Globus pallidus (tissue), 1 donor: ENCODE measurements at places on chromosomes 7 and 10.

DNA sequence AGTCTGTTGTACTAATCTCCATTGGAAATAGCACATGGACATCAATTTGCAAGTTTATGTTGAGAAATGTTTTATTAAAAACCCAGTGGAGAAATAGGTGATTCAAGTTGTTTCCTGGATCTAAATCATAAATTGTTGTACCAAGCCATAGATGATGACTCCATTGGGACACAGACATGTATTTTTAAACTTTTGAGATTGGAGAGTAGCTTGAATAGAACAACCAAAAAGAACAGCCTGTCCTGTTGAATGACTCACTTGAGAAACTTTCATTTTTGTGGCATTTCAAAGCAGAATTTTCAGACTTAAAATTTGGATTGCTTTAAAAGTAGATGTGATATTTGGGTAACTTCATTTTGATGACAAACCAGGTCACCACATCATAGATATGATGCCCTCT, 197.5 kb downstream of the GPAM start:
- DNase-seq = no peak

DNA sequence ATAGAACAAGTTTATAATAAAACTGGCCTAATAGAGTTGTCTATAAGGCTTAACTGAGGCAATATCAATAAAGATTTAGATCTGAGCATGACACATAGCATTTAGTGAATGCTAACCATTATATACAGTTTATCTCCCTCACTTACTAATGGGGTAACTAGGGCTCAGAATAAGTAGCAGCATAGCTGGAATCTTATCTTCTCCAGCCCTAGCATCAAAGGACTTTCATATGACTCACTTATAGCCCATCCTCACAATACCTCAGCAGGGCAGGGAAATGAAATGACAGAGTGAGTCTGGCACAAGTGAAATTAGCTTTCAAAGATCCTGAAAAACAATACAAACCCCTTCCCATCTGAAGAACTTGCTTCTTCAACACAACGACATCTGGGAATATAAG, 362.9 kb downstream of the KIF20B start:
- DNase-seq = no peak

GRCh38 chr7:109215341-109215740, 645.7 kb downstream of the DNAJB9 start:
- DNase-seq = no peak

- DNase-seq = no peak
Observed at GRCh38 chr7:23476286-23477156, 6.2 kb upstream of the IGF2BP3 start.

- DNase-seq = peak; percentile 82
Observed at GRCh38 chr10:126525326-126525725, 137.0 kb upstream of the ADAM12 start.

DNA sequence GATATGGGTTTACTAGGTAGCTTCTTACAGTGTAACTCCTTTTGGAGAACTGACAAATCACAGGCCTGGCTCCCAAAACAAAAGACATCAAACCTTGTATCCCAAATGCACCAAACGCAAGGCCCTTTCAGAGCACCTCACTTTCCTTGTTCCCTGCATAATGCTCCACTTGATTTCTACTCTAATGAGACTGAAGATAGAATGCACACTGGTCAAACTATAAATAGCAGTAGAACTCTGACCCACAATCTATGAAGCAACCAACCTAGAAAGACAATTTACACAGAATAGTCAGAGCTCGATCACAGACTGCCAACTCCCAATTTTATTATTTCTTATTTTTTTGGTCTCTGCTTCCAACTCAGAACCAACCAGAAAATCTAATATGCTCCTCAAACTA, 214.4 kb downstream of the CACNA2D1 start:
- no peak for DNase-seq

- no peak for DNase-seq
Observed at GRCh38 chr7:154672659-154673415, 330.1 kb downstream of the PAXIP1 start.

DNA sequence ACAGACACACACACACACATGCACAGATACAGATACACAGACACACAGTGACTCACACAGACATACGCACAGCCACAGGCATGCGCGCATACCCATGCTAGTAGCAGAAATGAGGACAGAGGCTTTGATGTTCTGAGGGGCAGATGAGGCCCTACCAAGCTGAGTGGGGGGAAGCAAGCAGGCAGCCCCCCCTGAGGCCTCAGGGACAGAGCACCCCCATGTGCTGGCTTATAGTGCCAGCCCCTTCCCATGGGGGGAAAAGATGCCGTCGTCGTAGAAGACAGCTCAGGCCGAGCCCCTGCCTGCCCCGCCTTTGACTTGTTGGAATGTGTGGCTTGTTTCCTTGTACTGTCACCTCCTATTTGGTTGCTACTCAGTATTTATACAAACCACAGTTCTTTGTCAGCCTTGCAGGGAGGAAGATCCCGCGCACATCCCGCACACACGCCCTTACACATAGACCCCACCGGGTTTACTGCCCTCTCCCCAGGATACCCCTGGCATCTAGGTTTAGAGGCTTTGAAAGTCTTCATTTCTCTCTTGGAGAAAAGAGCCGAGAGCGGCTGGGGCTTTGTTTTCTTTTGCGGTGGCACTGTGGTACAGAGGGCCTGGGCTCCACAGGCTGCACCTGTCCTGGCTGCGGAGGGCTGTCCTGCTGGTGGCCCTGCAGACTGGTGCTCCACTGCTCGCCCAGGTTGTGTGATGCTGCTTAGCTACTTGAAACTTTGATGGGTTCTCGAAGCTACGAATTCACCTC, 112.5 kb downstream of the DOCK1 start:
- DNase-seq = no peak

- DNase-seq = no peak
Observed at GRCh38 chr10:116430288-116430687, 2.6 kb downstream of the PNLIPRP3 start.

- no peak for DNase-seq
Observed at GRCh38 chr7:123028339-123028738, 32.8 kb upstream of the TAS2R16 start.

GRCh38 chr7:116802144-116802745, 60.1 kb upstream of the CAPZA2 start:
- no peak for DNase-seq

DNA sequence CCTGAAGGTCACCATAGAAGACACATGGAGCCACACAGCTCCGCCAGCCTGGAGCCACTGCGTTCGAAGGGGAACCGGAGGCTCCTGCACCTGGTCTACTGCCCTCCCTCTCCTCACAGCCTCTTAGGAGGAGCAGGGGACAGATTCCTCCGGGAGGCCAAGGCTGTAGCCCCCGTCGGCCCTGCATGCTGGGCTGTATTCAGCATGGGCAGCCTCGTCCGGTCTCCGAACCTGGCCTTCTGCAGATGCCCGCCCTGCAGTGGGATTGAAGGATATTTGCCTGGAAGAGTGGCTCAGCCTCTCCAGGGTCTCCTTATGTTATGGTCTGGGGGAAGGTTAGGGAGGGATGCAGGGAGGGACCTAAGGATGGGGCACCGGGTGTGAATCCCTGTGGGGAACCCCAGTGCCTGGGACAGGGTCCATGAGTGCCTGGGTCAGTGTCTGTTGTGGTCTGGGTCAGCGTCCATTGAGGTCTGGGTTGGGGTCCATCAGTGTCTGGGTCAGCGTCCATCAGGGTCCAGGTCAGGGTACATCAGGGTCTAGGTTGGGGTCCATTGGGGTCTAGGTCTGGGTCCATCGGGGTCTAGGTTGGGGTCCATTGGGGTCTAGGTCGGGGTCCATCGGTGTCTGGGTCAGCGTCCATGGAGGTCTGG, 13.0 kb upstream of the SCART1 start:
- DNase-seq = no peak

GRCh38 chr7:101122933-101123702, 3.8 kb upstream of the SERPINE1 start:
- DNase-seq = no peak

DNA sequence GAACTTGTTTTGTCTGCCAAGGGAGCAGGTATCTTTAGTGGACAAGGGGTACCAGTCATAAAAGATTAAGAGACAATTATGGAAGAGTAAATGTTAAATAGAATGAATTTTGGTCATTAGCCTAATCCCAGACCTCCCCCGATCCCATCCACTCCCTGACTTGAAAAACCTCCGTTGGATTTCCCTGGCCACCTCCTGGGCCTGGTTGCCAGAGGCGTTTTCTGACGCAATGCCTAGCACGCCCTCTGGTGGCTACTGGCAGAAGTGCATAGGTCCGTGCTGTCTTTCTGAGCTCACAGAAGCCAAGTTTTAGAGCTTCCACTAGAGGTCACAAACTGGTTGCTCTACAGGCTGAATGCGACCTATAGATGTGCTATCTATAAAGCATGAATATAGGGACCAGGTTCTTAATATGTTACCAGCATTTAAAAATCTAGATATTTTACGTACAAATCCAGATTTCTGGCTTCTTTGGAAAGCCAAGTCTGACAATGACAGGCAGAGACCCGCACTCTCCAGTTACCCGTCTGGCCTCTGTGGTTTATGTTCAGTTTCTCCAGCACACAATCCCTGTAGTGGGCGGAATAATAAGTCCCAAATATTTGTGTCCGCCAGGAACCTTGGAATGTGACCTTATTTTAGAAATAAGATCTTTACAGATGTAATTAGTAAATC, 39.8 kb downstream of the SPOCK2 start:
- peak; percentile 96 for DNase-seq

DNA sequence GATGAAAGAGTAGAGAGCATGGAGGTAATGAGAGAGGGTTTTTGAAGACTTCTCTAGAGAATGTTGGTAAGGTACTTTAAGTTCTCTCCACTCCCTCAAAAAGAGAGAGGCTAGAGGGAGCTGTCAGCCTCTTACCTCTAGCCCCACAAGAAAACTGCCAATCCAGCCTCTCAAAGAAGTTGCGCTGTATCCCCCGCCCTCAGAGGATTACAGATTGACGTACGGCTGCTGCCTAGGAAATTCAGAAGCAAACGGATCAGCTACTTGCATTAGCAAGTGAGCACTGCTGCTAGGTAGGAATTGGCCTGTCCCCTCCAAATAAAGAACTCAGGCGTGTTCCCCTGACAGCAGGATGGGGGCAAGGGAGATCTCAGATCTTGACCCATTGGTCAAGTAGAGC, 34.2 kb downstream of the TYW1B start:
- DNase-seq = no peak

DNA sequence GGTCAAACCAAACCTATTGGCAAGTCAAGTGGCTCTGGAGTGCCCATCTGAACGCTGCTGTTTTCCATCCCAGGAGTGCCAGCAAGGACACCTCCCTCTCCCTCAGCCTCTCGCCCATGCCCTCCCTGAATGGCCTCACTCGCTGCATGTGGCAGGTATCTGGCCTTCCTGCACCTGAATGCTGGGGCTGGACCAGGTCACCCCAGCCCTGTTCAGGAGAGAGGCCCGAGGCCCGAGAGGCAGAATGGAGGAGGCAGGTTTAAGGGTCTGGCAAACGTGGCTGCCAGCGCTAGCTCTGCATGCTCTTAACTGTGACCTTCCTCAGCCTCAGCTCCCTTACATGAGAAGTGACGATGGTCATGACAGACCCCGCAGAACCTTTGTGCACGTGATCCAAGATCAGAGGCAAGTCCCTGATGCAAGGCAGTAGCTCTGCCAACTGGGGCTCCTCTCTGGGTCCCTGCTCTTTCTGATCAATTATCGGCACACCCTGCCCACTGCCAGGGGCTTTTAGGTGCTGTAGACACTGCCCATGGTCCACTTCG, 295.7 kb upstream of the ZMIZ1 start:
- DNase-seq = no peak

DNA sequence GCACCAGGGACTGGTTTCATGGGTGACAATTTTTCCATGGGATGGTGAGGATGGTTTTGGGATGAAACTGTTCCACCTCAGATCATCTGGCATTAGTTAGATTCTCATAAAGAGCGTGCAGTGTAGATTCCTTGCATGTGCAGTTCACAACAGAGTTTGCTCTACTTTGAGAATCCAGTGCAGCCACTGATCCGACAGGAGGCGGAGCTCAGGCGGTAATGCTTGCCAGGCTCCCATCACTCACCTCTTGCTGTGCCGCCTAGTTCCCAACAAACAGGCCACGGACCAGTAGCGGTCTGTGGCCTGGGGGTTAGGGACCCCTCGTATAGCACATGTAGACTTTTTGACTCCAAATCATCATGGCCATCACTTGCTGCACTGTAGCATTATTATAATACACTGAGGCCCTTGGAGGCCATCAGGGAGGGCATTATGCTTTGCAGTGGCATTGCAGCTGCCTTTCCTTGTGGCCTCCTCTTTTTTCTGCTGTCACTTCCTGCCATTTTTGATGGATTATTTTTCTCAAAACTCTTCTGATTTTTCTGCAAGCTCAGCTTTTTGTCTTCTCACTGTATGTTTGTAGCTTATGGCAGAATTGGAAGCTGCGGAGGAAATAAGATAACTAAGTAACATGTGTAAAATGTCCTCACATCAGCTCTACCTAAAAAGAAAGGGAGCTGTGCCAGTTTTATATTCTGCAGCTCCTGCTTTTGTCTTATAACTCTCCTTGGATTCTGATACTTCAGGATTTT, 18.5 kb downstream of the CSGALNACT2 start:
- peak; percentile 47 for DNase-seq

DNA sequence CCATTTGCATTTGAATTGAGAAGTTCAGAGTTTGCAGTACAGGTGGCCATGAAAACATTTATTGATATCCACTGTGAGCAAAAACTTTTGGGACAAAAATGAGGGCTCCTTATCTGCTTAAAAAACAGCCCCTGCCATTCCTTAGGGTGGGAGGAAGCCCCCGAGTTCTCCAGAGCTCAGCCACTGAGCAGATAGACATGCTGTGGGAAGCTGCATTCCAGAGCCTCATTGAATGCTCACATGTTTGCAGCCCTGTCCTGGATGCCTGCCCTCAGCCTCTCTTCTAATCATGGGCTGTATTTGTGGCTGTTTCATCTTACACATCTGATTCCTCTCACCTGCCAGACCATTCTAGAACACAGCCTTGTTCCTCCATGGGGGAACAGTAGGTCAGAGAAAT, 33.3 kb downstream of the PLPP4 start:
- no peak for DNase-seq

DNA sequence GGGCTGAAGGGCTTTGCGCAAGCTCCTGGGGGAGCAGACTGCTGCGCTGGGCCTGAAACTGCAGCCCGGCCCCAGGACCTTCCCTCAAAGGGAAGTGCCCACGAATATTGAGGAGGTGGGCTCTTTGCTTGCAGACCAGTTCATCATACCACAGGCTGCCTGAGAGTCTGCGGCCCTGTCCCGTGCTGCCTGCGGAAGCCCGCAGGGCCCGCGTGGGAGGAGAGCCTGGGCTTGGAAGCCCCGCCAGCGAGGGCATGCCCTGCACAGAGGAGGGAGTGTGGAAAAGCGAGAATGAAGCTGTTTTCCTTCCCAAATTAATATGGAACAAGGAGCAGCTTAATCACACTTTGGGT, 83.6 kb upstream of the MKI67 start:
- no peak for DNase-seq
